Tibial nerve (tissue), 4 donors: ENCODE measurements at places on chromosomes 3 and 15.

DNA sequence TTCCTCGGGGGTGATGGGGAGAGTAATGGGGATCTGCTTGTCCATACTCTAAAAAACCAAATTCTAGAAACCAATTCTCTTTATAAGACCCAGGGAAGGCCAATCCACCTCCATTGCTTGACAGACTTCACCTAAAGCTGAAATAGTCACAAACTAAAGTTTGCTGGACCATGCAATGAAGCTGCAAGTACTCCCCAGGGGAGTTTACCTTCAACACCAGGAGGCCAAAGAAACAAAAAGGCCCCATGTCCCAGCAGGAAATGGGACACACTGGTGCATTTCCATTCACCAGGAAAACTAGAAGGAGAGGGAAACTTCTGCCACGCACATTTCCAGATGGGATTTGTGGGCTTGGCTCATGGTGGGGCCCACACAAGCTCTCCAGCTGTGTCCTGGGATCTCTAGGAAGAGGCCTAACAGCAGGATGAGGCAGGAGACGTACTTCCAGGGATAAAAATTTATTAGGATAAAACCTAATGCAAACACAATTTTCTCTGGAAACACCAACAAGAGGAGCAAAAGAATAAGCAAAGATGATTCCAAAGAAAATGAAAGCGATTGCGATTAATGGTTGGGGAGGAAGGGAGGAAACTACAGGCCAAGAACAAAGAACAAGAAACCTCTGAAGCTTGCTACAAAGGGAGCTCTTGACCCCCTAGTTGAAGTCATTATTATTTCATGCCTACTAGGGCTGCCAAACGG, 238.0 kb upstream of the LRTM1 start:
- DNase-seq: no peak

DNA sequence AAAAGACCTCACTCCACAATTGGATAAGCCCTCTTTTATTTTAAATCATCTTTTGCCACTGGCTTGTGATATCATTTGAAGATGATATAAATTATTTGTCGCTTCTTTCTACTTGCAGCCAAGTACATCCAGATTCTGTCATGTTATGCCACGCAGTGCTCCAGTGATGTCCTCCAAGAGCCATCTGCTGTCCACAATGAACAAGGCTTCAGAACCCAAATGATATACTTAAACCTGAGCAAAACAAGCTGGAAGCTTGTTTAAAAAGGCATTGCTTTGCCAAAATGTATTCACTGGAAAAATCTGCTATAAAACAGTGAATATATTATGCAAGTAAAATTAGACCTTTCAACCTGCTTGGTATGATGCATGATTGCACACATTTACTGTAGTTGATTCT, 58.8 kb upstream of the ARL6 start:
- no peak for DNase-seq

- no peak for DNase-seq
These were observed 38.2 kb downstream of the PPARG start for GRCh38 chr3:12327021-12327420.

- no peak for DNase-seq
These were observed 1112.6 kb downstream of the IGSF11 start for GRCh38 chr3:117922039-117922438.

- DNase-seq: no peak
These were observed 6.4 kb upstream of the FMN1 start for GRCh38 chr15:33200903-33201302.

DNA sequence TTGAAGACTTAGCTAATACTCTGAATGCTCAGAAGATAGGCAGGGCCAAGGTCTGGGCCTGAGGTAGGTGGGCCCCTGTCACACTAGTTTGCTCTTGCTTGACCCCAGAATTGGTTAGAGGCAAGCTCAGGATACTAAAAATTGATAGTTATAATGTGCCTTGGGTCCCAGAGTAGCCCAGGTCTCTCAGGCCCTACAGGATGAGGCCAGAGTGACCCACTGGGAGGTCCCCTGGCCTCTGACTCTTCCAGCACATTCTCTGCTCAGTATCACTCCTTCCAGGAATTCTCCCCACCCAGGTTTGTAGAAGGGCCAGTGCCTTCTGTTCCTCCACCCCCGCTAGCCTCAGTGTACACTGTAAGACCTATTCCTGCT, 667 bp upstream of the KLHDC8B start:
- no peak for DNase-seq

- no peak for DNase-seq
These were observed 35.5 kb upstream of the PLXNA1 start for GRCh38 chr3:126947429-126947828.

DNA sequence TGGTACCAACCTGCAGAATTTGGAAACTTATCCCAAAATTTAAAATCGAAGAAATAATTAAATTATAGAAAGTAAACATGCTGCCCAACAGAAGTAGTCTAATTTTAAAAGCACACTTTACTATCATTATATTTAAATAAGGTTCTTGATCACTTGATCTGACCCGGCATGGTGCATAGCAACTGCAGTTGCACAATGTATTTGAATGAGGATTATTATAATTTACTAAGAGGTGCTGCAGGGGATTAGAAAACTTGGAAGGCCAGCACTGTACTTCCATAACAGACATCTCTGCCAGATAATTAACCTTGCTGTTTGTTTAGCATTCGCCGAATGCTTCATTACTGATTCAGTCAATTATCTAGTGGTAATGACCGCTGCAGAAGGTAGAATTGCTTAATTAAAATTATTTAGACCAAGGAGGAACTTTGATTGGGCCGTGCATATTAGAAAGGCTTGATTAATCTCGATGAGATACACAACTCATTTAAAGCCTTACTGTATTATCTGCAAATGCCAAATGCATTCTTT, 971.6 kb downstream of the ZPLD1 start:
- DNase-seq: no peak

- DNase-seq: no peak
These were observed 11.2 kb downstream of the CIB1 start for GRCh38 chr15:90222547-90222946.

DNA sequence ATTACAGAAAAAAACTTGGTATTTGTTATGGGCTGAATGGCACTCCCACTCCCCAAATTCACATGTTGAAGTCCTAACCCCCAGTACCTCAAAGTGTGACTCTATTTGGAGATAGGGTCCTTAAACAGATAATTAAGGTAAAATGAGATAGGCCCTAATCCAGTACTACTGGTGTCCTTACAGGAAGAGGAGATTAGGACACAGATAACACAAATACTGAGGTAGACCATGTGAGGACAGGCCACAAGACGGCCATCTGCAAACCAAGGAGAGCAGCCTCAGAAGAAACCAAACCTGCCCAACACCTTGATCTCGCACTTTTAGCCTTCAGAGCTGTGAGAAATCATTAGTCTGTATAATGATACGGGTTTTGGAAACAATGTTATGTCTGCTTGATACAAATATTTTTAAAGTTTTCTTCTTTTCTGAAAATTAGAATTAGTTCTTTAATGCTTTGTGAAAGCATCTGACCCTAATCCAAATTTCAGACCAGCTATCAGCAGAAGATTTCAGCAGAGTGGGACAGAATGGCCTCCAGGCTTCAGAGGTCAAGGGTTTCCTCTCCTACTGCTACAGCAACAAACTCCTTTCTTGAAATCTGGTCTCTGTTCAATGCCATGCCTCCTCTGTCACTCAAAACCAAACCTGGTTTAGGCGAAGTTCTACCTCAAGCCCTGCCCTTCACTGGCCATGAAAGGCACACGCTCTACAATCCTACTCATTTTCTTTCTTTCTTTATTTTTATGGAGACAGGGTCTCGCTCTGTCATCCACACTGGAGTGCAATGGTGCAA, 22.0 kb upstream of the HDC start:
- no peak for DNase-seq

DNA sequence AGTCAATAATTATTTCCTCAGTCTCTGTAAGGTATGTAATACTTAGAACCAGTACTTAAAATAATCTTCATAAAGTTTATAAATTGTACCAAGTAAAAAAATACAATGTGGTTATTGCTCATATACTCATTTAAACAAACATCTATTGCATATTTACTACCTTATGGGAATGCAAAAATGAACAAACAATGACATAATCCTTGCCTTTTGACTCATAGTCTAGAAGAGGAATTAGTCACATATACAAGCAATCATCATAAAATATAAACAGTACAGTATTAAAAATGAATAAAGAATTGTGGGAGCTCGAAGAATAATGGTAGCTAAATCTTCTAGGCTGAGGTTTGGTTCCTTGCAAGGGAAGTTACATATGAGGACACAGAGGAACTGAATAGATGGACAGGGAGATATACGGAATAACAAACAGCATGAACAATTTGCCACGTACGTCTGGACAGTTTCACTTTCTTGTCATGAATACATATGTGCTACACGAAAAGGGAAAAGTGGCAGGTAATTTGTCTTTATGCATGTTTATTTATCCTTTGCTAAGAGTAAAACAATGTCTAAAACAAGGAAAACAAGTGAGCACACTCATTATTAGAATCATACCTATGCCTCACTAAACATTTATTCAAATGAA, 17.2 kb downstream of the IMPG2 start:
- no peak for DNase-seq

GRCh38 chr3:52280050-52280461, 1.6 kb upstream of the WDR82 start:
- no peak for DNase-seq
